Vagina (tissue), 2 donors: ENCODE measurements at places on chromosomes 1 and 21. TPM values are rescaled to one million over a fixed set of nuclear protein-coding genes. Genes with fewer than 3 reads are reported as not detected.

- no peak for DNase-seq
Measured at GRCh38 chr1:192399161-192399560, 82.4 kb downstream of the RGS21 start.

GRCh38 chr1:49252917-49253316 lies 476.2 kb upstream of the BEND5 start:
- no peak for DNase-seq

Gene F13B
- not detected for total RNA-seq

DNA sequence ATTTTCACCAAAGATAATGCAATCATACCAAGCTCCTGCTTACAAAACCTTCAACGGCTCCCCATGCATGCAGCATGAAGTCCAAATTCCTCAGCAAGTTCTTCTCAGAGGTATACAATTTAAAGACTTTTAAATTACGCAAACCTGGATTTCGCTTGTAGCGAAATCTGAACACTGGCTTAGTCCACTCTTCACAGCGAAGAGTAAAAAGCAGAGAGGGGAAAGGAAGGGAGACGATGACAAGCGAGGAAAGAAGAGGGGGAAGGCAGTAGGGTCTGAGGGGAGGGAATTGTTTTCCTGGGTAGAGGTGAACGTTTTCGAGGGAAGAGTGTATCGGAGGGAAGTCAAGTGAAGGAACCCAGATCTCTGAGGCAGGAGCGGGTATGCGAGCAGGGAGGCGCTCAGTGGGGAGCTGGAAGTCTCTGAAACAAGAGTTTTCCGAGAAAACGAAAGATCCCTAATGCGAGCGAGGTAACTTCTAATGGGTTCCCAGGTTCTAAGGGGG lies 790 bp downstream of the TESK2 start:
- no peak for DNase-seq

- DNase-seq: peak; percentile 58
Measured at GRCh38 chr1:56837244-56837939, 17.2 kb upstream of the C8A start.

- no peak for DNase-seq
Measured at GRCh38 chr1:192700834-192701271, 64.9 kb downstream of the RGS13 start.

DNA sequence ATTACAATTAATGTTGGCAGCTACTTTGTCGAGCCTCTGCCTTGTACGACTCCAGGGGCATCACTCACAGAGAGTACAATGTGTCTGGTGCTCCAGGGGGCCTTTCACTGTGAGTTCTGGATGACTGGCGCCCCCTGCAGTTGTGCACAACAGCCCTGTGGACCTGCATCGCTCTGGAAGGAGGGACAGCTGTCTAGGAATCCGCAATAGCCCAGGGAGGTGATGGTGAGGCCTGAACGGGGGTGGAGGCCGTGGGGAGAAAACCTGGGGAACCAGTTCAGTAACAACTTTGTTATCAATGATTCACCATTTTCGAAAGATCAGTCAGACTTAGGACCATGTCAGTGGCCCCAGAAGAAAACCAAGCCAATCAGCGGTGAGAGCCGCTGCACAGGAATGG lies 189.1 kb downstream of the KAZN start:
- DNase-seq: no peak

DNA sequence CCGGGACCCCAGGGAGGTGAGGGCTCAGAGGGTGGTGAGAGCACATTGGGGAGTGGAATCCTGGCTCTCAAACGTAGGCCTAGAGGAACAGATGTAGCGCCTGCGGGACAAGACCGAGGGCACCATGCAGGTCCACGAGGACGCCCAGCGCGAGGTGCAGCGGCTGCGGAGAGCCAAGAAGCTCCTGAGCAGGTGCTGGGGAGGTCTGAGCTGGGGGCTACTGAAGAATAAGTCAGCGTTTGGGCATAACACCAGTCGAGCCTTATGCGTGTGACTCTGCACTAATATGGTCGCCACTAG lies 2.6 kb upstream of the NBPF3 start:
- DNase-seq: no peak

- DNase-seq: no peak
Measured at GRCh38 chr1:166914111-166914510, 38.0 kb upstream of the TADA1 start.

Gene SLC45A1
- 13.8 TPM for total RNA-seq

- DNase-seq: no peak
Measured at GRCh38 chr1:238608144-238608543, 717.4 kb upstream of the ZP4 start.

- no peak for DNase-seq
Measured at GRCh38 chr21:31429506-31429905, 85.4 kb upstream of the TIAM1 start.

DNA sequence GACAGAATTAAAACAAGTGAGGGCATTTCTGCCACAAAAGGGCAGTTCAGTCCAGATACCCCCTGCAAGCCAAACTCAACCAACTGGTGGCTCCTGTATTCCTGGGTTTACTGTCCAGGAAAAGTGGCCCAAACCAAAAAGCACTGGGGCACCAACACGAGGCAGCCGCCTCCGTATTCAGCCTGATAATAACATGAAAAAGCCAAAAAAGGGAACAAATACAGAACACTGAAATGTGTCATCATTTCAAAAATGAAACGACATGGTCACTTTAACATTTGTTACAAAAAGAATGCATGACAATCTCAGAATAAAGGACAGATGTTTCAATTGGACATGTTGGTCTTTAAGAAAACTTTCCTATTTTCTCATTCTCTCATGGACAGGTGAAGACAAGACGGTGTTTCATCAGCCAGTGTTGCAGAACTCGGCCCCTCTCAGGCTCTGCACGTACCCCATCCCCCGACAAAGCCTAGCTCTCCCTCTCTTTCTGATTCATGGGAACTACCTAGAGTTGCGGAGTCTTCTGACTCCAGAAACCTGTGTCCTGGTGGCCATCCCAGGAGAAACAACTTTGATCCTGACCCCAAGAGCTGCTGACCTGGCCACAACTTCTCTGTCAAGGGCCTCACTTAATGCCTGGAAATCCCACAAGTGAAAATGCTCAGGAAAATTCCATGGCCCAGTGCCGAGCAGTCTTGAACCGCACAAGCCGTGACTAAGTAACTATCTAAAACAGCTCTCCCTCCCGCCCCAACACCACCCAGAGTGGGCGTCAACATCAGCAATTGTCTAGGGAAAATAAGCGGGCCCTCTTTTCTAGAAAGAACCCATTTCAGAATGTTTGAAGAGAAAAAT lies 27.1 kb downstream of the ZBTB17 start:
- DNase-seq: no peak

Gene KAZN
- total RNA-seq: 29.5 TPM

GRCh38 chr1:110829955-110830553 lies 42.9 kb upstream of the CD53 start:
- no peak for DNase-seq

Gene COL11A1
- total RNA-seq: not detected

Gene RABIF
- total RNA-seq: 7.4 TPM

DNA sequence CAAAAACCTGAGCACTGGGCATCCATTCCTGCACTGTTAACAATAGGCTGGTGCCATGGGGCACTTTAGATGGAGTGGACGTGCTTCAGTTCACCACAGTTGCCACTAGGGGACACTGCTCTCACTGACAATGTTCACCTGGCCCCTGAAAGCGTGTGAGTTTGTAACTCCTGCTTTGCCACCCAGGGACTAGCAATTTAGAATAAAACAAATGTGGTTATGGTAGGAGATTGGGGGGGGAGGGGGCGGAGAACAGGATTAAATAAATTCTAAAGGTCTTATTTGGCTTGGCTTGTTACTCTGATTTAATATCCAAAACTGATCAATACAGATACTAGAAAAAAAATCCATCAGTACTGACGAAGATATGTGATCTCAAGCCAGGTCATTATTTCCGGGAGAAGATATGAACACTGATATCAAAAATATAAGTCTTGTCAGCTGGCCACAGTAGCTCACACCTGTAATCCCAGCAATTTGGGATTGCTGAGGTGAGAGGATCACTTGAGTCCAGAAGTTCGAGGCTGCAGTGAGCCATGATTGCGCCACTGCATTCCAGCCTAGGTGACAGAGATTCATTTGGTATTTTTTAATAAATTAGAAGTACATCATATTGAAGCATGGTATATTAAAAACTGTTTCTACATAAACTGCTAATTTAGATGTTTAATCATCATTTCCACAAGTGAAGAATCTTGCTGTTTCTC lies 23.2 kb downstream of the INTS7 start:
- no peak for DNase-seq

Gene GPR153
- total RNA-seq: 11.5 TPM

DNA sequence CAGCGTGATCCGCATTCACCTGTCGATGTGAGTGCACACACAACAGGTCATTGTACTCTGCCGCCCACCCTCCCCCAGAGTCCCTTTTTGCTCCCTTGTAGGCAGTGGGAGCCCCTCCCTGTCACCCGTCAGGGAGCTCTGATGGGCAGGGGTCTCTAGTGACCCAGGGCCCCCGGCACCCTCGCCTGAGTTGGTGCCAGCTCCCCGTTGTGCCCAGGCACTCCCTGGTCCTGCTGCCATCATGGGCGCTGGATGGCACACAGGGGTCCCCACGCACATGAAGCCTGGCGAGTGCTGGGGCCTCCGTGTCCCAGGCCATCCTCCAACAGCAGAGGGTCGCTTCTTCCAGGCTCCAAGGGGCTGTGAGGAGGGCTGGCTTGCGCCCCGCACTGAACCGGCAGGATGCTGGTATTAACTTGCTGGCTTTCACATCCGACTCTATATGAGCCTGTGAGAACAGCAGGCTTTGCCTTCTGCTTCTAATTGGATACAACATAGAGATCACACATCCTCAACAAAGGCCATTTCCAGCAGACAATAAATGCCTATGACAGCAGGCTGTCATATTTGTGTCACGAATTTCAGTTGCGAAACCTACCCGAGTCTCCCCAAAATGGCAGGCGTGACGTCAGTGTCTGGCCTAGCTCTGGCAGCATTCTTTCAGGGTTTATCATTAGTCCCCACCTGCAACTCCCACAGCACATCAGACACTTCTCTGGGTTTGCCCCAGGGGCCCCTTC lies 35.4 kb downstream of the KIAA1614 start:
- DNase-seq: no peak

DNA sequence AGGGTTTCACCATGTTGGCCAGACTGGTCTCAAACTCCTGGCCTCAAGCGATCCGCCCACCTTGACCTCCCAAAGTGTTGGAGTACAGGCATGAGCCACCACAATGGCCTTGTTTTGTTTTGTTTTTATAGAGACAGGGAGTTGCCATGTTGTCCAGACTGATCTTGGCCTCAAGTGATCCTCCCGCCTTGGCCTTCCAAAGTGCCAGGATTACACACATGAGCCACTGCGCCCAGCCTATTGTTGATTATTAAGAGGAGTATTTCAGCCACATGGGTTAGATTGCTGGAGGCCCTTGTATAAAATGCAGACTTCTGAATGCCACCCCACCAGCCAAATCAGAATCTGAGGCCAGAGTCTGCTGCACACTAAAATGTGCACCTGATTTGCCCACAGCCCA lies 57.2 kb upstream of the ANGPTL1 start:
- DNase-seq: no peak

Gene SPATA17
- not detected for total RNA-seq

DNA sequence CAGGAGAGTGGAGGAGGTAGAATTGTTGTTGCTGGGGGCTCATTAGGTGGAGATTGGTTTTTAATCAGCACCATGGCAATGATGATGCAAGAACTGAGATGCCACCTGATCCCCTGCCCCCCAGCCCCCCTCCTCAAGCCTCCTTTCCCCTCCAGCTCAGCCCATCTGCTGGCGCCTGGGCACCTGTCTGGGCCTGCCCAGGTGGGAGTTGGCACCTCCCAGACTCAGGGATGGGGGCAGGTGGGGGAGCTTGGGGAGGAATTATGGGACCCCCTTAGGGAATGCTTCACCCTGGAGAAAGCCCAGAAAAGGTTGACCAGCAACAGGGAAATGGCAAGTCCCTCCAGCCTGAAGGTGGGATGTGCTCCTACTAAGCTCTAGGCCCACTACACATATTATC lies 1.5 kb upstream of the NHLH1 start:
- no peak for DNase-seq

Gene ACKR1
- total RNA-seq: 102 TPM

DNA sequence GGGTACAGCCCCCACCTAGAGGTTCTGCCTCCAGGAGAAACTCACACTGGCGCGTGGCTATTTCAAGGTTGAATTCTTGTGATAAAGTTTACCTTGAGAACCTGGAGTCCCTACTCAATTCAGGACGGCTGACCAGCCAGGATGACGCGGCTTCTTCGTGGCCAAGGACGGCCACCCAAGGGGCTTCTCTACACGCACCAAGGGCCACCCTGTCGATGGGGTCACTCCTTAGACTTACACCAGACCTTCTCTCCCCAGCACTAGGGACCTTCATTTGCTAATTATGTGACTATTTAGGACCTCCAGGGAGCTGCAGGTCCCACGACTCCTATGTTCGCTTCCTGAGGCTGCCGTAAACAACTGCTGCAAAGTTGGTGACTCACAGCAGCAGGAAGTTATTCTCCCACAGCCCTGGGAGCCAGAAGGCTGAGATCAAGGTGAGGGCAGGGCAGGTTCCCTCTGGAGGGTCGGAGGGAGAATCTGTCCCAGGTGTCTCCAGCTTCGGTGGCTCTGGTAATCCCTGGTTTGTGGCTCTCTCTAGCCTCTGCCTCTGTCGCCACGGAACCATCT lies 135.9 kb downstream of the NPHP4 start:
- no peak for DNase-seq

Gene GNG12
- 71.5 TPM for total RNA-seq

Gene PRKAB2
- total RNA-seq: 25.0 TPM

DNA sequence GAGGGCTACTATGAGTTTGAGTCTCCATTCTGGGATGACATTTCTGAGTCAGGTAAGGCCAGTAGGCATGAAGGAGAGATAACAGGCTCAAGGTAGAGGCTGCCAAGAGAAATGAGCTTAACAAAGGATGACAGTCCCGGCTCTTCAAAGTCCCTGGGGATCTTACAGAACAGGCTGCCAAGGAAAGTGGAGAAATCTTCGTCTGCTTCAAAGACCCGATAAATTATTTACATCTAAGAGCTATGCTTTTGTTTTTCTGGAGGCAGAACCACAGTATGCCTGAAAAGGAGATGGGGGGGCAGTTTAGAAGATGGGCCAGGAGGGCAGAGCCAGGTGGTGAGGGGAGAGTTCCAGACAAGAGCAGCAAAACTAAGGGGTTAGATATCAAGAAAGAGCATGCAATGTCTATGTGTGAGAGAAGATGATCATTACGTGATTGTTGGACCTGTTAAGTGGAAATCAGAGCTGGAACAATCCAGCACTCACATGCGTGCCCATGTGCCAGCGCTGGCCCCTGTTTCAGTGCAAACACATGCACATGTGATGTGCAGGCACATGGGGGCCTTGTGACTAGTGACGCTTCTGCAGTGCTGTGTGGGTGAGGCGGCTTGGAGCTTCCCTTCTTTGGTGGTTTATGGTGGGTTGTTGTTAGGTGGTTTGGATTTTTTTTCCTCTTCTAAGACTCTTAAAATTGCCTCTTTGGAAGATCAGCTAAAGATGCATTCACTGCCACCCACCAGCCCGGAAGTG lies 25.7 kb downstream of the CAMK1G start:
- DNase-seq: no peak

GRCh38 chr1:93013145-93014065 lies 52.1 kb upstream of the DIPK1A start:
- DNase-seq: no peak

DNA sequence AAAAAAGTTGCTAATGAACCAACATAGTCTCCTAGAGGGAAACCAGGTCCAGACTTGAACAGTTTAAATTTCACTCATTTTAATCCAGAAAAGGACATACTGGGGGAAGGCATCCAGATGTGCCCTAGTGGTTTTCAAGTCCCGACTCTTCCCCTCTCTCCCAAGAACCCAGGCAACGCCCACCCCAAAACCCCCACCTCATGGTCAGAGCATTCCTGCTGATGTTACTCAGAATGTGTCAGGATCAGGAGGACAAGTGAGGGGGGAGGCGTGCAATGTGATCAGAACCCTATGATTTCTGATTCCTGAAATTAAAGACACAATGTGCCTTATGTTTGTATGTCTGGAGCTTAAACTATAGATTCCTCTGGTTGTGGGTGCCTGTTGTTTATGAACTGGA lies 1.6 kb upstream of the CTSK start:
- no peak for DNase-seq
